ENCODE measurements at places on chromosomes 6 and 20. TPM values are rescaled to one million over a fixed set of nuclear protein-coding genes. Genes with fewer than 3 reads are reported as not detected.

- DNase-seq = no peak
These were observed 56.6 kb downstream of the PCMT1 start for GRCh38 chr6:149806127-149806526.

- DNase-seq = no peak
These were observed 57.2 kb downstream of the SHLD1 start for GRCh38 chr20:5807431-5807830.

DEFB132 gene
- not detected for total RNA-seq

DNA sequence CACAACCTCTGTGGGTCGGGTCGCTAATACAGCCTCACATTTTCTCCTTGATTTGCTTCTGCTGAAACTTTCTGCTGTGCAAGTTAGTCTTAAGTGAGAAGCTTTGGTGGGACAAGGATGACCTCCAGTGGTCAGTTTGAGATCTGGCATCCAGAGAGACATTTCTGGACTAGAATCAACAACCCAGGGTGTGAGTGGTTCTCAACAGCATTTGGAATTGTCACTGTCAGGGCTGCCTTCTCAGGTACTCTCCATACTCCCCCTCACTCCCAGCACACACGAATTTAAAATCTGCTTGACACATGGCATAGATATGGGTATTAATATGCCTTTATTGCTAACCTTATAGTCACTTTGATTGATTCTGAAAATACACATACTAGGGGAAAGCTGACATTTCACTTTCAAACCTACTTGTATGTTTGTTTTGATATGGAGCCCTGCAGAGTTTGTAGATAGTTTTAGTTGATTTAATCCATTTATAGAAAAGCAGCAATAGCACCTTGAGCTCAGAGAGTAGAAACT, 13.2 kb downstream of the OTOR start:
- DNase-seq = peak; percentile 67

- no peak for DNase-seq
These were observed 1.8 kb downstream of the PLEKHG1 start for GRCh38 chr6:150601439-150601838.

- DNase-seq = peak; percentile 90
These were observed 68.0 kb downstream of the BMP7 start for GRCh38 chr20:57198132-57199072.

DNA sequence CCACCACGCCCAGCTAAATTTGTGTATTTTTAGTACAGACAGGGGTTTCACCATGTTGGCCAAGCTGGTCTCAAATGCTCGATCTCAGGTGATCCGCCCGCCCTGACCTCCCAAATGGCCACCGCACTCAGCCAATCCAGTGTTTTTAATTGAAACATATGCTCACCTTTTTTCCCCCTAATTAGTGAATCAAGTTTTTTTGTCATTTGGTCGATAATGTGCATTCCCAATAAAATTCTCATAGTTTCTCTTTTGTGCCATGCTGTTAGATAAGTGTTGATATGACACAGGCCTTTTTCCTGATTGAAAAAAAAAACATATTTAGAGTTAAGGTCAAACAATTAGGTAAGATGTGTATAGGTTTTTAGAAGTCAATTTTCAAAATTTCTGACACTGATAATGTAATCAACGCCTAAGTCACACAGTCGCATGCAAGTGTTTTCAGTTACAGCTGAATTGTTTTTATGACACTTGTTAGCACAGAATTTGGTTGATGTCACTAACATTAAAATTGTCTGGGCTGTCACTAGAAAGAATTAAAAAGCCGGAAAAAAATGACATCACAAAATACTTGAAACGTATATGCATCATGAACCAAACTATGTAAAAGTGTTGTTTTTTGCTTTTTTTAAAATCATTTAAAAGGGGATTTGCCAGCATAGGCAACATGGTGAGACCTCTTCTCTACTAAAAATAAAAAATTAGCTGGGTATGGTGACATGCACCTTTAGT, 21.9 kb downstream of the ZNF217 start:
- DNase-seq = no peak

ARHGAP40 gene
- not detected for total RNA-seq

C20orf202 gene
- total RNA-seq = not detected

CYP39A1 gene
- total RNA-seq = 2.3 TPM

GNMT gene
- not detected for total RNA-seq

DNA sequence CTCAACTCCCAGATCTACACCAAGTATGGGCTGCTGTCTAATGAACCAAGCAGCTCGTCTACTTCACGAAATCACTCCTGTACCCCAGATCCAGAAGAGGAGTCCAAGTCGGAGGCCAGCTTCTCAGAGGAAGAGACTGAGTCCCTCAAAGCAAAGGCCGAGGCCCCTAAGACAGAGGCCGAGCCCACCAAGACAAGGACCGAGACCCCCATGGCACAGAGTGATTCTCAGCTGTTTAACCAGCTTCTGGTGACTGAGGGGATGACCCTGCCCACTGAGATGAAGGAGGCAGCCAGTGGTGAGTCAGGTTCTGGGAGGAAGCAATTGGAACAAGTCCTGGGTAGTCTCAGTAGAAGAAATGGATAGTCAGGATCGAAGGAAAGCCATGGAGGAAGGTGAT, 5.8 kb downstream of the CUL9 start:
- DNase-seq = no peak

CRYBG1 gene
- total RNA-seq = 74.4 TPM

- DNase-seq = no peak
These were observed 30.7 kb upstream of the RPL7L1 start for GRCh38 chr6:42848700-42849099.

DNA sequence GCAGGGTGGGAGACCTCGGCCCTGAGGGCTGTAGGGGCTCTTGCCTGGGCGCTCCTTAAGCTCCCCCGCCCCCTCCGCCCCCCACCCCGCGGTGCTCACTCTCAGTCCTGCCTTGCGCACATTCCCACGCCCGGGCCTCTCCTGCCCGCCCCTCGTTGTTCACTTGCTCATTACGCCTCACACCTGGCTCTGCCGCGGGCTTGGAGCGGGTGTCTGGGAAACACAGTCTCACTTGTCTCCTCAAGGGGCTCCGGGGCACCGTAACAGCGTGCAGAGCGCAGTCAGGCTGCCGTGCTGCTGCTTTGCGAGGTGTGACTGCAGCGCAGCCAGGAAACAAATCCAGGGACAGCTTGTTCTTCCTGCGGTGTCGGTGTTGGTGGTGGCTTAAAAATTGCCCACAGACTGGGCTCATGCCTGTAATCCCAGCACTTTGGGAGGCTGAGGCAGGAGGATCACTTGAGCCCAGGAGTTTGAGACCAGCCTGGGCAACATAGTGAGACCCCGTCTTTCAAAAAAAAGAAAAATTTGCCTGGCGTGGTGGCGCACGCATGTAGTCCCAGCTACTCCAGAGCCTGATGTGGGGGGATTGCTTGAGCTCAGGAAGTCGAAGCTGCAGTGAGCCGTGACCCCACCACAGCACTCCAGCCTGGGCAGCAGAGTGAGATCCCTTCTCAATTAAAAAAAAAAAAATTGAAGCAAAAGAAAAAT, 4.6 kb downstream of the NPBWR2 start:
- DNase-seq = no peak

MEI4 gene
- total RNA-seq = not detected

CST2 gene
- total RNA-seq = not detected

DNA sequence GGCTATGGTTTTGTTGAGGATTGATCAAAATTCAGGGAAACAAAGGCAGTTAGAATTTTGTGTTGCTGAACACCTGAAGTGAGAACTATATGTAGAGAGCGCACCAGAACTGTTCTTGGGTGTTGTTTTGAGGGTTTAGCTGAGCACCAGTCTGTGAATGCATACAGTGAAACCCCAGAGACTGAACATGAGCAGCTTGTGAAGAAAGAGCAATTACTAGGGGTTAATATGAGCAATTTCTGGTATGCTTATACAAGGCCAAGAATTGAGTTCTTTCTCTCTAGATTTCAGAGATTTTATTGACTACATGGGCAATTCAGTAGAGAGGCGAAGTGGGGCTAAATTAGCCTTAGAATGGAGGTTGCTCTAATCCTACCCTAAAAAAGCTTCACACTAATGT, 93.9 kb downstream of the CD2AP start:
- DNase-seq = no peak

LY6G6C gene
- total RNA-seq = not detected

DNA sequence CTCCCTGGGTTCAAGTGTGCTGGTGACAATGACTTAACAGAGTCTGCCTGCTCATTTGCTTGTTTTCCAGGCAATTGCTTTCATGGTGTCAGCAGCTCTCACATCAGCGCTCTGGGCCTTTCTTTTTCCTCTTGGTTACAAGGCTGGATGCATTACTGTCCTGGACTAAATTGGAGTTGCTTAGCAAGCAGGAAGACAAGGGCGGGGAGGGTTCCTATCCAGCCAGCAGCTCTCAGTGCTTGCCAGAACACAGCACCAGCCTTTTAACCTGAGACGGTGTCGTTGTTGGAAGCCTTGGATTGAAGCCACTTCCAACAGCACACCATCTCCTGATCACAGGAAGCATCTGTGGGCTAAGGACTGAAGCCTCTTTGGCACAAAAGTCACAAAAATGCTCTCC, 606.9 kb downstream of the CDH26 start:
- no peak for DNase-seq

CEP43 gene
- 41.4 TPM for total RNA-seq

HLA-DQA2 gene
- total RNA-seq = not detected

DNA sequence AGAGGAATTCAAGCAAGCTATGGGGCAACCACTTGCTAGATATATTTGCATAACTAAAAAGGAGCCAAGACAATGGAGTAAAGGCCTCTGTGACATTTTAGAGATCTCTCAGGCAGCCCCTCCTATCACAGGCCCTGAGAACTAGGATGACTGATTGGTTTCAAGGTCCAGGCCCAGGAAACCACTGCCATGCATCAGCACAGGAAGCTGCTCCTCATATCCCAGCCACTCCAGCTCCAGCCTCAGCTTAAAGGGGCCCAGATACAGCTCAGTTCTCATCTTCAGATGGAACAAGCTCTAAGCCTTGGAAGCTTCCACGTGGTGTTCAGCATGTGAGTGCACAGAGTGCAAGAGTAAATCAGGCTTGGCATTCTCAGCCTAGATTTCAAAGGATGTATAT, 21.1 kb upstream of the THBS2 start:
- DNase-seq = peak; percentile 43

DNA sequence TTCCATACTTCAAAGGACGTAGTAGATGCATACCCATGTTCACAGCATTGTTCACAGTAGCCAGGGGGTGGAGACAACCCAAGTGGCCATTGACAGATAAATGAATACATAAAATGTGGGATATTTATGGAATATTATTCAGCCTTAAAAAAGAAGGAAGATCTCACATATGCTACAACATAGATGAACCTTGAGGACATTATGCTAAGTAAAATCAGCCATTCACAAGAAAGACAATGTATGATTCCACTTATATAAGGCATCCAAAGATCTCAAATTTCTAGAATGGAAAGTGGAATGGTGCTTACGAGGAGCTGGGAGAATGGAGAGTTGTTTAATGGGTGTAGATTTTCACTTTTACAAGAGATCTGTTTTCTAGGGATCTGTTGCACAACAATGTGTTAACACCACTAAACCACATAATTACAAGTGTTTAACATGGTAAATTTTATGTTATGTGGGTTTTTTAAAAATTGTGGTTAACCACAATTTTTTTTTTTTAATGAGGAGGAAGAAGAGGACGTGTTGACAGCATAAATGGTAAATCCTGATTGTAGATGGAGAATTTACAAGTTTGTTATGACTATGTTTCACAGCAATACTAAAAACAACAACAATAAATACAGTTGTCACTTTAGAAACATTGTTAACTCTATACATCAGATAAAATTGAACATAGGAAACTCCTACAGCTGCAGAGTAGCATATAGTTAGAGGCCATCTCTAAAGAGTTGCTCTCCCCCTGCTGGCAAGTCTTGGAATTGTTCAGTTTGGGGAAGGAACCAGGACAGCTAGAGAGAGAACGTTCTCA, 41.6 kb downstream of the CCN2 start:
- DNase-seq = peak; percentile 72

GRCh38 chr6:75563032-75563431, 38.6 kb upstream of the SENP6 start:
- DNase-seq = peak; percentile 45

GRCh38 chr6:159892053-159892452, 1.3 kb downstream of the MAS1 start:
- no peak for DNase-seq

DNA sequence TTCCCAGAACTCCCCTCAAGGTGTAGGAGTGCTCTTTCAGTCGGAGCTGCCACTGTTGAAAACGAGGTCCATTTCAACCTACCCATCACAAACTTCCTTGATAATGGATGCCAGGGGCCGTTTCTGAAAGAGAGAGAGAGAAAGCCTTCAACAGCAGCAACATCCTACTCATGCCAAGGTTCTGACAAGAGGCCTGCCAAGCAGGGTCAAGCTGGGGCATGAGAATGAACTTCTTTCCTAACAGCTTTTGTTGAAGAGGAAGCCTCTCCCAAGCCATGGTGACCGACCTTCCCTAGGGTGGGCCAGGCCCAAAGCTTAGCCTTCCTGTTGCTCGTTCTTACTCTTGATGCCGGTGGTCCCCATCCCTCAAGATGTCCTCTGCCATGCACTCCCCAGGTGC, 12.4 kb downstream of the ELMO2 start:
- DNase-seq = no peak

PRSS35 gene
- not detected for total RNA-seq

HTR1B gene
- 0.68 TPM for total RNA-seq

DNA sequence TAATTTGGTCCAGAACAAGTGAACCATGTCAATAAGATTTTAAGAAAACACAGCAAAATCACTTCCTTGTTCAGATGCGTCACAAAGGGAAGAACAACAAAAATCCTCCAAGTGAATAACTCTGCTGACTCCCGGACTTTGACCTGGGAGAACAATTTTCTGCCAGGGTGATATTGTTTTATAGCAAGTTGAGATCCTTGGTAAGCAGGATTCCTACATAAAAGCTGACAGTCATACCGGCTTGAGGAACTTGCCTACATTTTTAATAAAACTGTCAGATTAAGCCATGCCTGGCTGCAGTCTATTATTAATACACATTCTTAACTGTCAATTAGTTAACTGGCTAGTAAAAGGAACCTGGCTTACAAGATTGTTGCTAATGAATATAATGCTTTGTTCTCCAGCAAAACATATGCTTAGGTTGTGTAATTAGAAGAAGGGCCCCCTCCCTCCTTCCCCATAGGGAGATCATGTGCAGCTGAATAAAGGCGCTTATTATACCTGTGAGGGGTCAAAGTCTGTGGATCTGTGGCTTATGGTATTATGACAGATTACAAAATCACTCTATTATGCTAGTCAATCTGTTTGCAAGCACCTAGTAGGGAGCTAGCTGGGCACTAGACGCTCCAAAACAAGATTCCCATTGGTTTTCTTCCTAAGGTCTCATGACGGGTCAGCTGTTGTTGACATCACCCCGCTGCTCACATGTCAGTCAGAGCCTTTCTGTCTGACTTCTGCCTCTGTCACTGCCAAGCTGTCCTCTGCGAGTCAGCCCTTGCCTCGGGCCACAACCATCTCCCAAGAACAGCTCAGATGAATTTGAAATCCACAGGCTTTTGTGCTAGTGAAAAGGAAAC, 44.6 kb upstream of the SEC63 start:
- peak; percentile 87 for DNase-seq
